ENCODE measurements at places on chromosomes 2 and 18.

GRCh38 chr2:46072101-46072820, 224.9 kb upstream of the EPAS1 start:
- no peak for DNase-seq

DNA sequence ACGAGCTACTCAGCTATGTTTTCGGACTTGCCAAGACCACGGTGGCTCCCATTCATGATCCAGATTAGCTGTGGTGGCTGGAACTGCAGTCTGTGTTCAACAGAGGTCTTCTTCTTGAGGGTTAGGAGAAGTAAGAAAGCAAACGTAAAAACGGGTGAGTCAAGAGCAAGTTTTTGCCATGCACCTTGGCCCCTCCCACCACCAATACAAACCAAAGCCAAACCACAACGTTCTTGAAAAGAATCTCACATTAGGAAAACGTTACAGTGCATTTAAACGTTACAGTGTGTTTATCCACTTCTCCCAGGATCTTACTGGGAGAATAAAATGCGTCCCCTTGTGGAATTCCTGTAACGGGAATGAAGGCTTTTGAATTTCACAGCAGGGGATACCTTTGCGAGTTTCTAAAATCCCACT, 725 bp downstream of the FBXO48 start:
- DNase-seq = no peak

DNA sequence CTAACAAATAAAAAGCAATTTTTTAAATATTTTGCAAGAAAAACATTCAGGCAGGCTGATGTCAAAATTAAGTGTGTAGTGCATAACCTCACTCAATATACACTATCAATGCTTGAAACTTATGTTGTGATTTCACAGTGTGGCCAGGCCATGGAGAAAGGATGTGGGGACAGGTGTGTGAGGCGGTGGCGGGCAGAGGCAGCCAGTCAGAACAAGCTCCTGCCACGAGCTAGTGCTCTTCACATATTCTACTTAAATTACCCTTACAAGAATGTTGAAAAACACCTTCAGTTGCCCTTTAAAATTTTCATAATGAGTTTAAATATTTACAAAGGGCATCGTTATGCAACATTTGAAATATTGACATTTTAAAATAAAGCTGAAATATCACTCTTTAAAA, 43.2 kb downstream of the CYB5A start:
- no peak for DNase-seq

- DNase-seq = no peak
Observed at GRCh38 chr2:222715742-222716141, 44.3 kb downstream of the MOGAT1 start.

DNA sequence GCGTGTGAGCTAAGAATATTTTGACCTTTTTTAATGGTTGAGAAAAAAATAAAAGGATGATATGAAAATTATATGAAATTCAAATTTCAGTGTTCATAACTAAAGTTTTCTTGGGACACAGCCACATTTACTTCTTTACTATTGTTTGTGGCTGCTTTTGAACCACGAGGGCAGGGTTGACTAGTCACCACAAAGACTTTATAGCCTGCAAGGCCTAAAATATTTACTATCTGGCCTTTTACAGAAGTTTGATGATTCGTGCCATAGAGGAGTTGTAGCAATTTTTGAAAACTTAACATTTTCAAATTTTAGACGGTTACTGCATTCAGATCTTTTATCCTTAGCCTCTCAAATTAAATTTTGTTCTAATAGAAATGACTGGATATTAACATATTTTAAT, 69.9 kb downstream of the LIMS1 start:
- DNase-seq = no peak

All from stimulated activated CD8-positive, alpha-beta memory T cell treated with anti-CD3 and anti-CD28 coated beads, Interleukin-15, amount 100 ng/mL, for 24 hours (primary cell).